Left cardiac atrium (tissue), 4 donors: ENCODE measurements at places on chromosomes 3 and 15. TPM values are rescaled to one million over a fixed set of nuclear protein-coding genes. Genes with fewer than 3 reads are reported as not detected.

- DNase-seq, result no peak
Observed at GRCh38 chr3:147630921-147631415, 221.8 kb downstream of the ZIC1 start.

The ZBBX gene
- total RNA-seq, result not detected

GRCh38 chr3:64067506-64068346 lies 44.4 kb upstream of the PSMD6 start:
- DNase-seq, result peak; percentile 17

- DNase-seq, result no peak
Observed at GRCh38 chr3:194854659-194855390, 169.1 kb downstream of the FAM43A start.

- DNase-seq, result no peak
Observed at GRCh38 chr15:27250223-27250622, 279.2 kb downstream of the GABRG3 start.

The GCHFR gene
- 18.2 TPM for total RNA-seq

The TMEM266 gene
- total RNA-seq, result 0.12 TPM

GRCh38 chr3:173021547-173022185 lies 119.4 kb downstream of the SPATA16 start:
- no peak for DNase-seq

The COL6A5 gene
- total RNA-seq, result not detected

DNA sequence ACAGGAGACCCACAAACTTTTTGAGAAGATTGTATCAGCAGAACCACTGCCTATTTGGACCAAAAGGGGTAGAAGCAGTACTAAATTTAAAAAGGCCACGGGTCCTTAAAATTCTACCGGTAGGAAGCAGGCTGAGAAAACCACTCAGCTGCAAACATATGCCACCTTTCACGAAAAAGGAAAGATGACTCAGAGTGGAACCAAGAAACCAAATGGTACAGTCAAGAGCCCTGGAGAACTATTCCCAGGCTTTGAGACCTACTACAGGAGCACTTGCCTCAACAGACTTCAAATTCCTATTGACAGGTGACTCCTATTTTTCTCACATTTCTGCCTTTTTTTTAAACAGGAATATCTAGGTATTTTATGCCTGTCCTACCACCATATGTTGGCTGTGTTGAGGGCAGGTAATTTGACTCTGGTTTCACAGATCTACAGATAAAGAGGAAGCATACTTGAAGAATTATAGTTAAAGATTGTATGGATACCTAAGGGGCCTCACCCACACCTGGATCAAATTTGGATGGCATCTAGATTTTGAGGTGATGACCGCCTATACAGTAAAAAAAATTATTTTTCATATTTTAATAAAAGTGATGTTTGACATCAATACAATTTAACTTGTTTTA lies 10.1 kb downstream of the GOLIM4 start:
- no peak for DNase-seq

- peak; percentile 40 for DNase-seq
Observed at GRCh38 chr3:182683453-182683852, 109.9 kb upstream of the ATP11B start.

DNA sequence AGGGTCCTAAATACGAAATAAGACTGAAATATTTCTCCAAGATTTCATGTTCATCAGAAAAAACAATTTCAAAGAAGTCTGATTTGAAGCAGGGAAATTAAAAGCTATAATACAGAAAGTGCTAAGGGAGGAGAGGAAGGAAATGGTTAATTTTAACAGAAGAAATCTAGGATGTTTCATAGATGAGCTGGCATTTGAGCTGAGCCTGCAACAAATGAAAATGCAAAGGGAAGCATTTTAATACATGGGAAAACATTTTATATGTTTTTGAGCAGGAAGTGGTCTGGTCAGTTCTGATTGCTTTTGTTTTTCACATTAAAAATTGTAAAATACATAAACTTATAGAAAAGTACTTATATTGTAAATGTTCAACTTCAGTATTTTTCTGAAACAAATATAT lies 17.2 kb upstream of the RAP2B start:
- DNase-seq, result no peak
